ENCODE measurements at places on chromosomes 3 and 15. TPM values are rescaled to one million over a fixed set of nuclear protein-coding genes. Genes with fewer than 3 reads are reported as not detected.

GRCh38 chr3:108024146-108024850 lies 66.5 kb downstream of the CD47 start:
- no peak for DNase-seq

DNA sequence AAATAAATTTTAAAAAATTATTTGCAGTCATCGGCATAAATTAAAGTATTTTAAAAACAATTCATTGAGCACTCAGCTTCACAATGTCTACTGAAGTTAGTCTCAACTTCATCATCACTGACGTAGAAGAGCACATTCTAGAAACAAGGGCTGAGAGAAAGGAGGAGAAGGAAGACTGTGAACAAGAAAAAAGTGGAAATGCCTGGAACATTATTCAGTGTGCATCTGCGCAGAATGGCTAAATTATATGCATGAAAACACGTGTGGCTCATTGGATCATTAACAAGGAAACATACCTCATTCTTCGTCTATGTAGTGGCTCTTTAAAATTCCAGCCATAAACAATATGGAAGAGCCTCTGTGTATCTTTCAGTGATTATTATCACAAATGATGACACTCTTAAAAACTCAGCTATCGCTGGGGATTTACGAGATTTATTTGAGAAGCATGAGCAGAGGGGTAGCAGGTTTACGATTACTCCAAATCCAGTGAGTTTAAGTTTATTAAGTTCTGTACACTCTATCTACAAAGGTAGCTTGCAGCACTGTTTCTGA lies 404.2 kb upstream of the CDIN1 start:
- DNase-seq: no peak

DNA sequence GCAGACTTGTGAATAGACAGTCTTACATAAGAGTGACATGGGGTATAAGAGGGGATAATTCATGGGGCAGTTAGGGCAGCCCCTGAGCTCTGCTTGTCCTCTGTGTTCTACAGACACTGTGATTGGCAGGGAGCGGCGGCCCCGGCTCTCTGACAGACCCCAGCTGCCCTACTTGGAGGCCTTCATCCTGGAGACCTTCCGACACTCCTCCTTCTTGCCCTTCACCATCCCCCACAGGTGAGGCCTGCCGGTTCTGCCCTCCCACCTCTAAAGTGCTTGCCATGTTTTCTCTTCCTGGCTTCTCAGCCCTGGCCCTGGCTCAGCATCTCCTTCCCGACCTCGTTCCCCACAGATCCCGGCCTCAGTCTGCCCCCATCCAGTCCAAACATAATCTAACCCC lies 3.4 kb downstream of the CYP1A2 start:
- no peak for DNase-seq

The ISG20 gene
- polyA plus RNA-seq: 11.5 TPM

DNA sequence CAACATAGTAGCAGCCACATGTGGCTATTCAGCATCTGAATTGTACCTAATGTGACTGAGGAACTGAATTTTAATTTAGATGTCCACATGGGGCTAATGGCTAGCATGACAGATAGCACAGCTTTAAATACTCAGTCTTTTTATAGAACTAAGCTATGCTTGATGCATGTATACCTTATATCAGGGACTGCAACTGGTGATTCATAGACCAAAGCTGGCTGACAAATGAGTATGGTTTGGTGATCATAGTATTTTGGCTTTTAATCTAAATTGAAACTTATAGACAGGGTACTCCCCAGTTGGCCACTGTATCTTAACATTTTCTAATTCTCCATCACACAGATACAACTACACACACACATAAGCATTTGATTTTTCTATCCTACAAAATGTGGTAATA lies 83.6 kb downstream of the IGSF11 start:
- DNase-seq: no peak

The CSNK1G1 gene
- polyA plus RNA-seq: 2.9 TPM

GRCh38 chr3:137242836-137243400 lies 285.1 kb downstream of the IL20RB start:
- no peak for DNase-seq

The TRPC1 gene
- polyA plus RNA-seq: 12.6 TPM

DNA sequence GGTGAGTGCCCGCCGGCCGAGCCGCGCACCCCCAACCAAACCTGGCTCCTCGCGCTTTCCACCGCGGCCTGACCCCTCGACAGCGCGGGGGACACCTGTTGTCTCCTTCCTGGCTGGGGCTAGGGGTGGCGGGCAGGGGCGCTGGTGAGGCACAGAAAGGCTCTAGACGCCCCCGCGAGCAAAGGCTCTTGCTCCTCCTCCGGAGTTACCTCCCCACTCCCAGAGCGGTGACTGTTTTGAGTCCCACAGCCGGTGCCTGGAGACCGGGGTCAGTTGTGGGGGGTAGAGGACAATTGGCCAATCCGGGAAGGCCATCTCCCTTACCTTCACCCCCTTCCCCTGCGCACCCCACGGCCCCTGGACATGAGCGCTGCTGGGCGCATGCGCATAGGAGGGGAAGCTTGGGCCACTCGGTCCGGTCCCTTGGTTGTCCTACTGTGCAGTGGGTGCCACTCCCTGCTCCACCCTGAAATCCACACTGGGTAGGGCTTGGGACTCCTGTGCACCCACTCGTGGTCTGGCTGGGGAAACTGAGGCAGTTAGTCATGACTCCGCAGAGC lies 554 bp downstream of the CHST13 start:
- no peak for DNase-seq

The ACP3 gene
- 1.1 TPM for polyA plus RNA-seq

DNA sequence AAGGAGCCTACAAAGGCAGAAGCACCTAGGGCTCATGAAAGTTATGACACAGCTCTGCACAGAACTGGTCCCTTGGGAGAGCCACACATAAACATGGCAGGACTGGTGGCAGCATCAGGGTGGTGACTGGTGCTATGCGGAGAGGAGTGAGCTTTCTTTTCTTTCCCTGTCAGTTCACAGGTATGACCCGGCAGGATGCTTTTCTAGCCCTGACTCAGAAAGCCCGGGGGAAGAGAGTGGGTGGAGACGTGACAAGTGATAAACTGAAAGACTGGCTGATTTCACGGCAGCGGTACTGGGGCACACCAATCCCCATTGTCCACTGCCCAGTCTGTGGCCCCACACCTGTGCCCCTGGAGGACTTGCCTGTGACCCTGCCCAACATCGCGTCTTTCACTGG lies 103.0 kb downstream of the LARS2 start:
- DNase-seq: no peak
